ENCODE measurements at places on chromosomes 5 and 9.

GRCh38 chr5:133963493-133964128 is 4.8 kb downstream of the C5orf15 start:
- no peak for DNase-seq

- DNase-seq = no peak
Measured at GRCh38 chr9:4305065-4305985, 5.5 kb upstream of the GLIS3 start.

DNA sequence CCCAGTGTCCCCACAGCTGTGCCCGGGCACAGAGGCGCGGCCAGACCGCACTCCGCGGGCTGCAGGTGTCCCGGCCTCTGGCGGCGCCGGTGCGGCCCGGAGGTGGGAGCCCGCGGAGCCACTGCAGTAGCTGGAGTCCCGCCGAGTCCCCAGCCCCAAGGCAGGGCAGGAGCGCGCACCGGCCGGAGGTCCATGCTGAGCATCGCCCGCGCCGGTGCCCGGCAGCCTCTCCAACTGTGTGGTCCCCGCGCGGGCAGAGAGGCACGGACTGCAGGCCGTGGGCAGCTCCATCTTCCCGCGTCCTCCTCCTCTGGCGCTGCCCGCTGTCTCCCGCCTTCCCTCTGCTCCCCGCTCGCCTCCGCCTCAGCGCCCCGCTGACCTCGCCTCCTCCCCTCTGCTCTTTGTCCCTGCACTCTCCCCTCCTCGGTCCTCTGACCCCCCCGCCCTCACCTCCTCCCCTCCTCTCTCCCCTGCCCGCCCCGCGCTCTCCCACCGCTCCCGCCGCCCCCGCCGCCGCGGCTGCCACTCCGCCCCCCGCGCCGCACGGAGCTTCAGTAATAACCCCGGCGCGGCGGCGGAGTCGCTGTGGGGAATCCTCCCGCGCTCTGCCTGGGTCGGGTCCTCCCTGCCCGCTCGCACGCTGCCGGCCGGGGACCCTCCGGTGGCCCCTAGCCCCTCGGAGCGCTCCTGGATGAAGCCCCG is at the start of gene ADAMTS16:
TSS of gene ADAMTS16 (plus strand) at position 554 of the 702 bp plus-strand sequence. CDS start at position 692, 138 bp downstream.
- DNase-seq = no peak

GRCh38 chr9:123480791-123481190 is 124.8 kb downstream of the CRB2 start:
- no peak for DNase-seq

- no peak for DNase-seq
Measured at GRCh38 chr9:134313470-134313869, 12.8 kb upstream of the RXRA start.

DNA sequence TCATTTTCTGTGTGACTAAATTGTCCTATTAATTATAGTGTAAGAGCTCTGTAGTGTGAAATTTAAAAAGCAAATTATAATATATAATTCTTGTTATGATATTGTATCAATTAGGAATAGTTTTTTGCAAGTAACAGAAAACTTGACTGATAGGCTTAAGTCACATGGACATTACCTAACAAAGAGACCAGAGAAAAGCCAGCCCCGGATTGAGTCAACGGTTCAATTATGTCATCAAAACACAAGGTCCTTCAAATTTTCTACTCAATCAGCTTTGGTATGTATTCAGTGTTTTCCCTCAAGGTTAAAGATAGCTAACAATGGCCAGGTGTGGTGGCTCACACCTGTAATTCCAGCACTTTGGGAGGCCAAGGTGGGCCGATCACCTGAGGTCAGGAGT is 126.7 kb upstream of the PTGER4 start:
- DNase-seq = no peak

GRCh38 chr5:17077440-17078233 is 139.8 kb upstream of the BASP1 start:
- DNase-seq = no peak

- no peak for DNase-seq
Measured at GRCh38 chr5:83540105-83540504, 68.6 kb downstream of the VCAN start.

DNA sequence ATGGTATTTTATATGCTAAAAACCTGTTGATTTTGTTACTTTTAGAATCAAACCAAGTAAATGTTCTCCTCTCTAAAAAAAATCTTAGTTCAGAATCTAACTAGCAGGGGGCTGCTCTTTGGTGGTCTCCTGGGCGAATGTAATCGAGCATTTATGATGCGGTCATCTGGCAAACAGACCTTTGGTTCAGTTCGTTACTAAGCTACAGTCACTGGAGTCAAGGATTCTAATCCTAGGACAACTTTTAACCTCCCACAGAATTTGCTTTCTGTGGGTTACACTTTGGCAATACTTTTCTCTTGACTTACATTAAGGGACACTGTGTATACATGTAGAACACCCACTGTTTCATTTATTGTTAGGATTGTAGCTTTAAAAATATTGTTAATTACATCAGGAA is 26.3 kb upstream of the FREM1 start:
- no peak for DNase-seq

DNA sequence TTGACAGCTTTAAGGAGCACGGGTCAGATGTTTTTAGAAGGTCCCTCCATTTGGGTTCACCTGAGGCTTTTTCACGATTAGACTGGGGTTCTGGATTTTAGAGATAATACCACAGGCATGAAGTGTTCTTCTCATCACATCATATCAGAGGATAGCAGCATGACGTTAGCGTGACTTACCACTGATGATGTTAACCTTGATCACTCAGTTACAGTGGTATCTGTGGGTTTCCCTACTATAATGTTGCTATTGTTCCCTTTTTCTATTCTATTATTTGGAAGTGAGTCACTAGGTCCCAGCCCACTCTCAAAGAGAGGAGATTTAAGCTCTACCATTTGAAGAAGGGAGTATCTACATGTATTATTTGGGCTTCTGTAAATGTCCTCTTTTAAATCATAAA is 300.0 kb downstream of the MAST4 start:
- DNase-seq = no peak

DNA sequence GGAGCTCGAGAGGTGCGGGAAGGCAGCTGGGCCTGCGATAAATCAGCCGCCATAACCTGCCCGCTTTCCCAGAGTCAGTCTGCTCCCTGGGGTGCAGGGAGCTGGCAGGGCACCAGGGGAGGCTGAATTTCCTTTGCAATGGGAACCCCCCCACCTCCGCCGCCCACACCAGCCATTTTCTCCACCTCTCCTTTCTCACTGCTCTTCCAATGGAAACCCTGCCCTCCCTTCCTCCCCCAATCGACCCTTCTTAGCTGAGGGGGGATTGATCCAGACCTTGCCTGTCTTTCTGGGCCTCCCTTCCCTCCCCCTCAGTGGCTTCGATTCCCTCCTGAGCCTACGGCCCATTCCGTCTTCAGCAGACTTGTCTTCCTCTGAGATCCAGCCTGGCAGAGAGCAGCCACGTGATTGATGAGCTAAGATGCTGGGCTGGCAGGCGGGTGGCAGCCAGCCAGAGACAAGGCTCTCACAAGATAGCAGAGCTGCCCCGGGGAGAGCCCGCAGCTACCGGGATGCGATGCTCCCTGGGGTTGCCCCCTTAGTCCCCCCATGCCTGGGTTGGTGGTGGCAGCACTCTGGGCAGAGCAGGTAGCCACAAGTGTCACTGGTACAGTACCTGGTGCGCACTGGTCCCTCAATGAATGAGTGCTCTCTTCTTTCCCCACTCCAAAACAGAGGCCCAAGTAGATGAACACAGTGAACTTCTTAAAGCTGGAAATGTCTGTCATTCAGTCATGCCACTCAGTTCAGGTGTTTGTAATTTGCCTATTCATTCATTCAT is 53.7 kb upstream of the FABP6 start:
- DNase-seq = no peak

- no peak for DNase-seq
Measured at GRCh38 chr5:2241842-2242241, 359.1 kb upstream of the IRX4 start.

- DNase-seq = no peak
Measured at GRCh38 chr5:179122411-179123108, 62.4 kb downstream of the ZNF354C start.

GRCh38 chr5:79840084-79840990 is 150.7 kb downstream of the CMYA5 start:
- DNase-seq = no peak

- no peak for DNase-seq
Measured at GRCh38 chr5:176497852-176498251, 39.4 kb downstream of the RNF44 start.

DNA sequence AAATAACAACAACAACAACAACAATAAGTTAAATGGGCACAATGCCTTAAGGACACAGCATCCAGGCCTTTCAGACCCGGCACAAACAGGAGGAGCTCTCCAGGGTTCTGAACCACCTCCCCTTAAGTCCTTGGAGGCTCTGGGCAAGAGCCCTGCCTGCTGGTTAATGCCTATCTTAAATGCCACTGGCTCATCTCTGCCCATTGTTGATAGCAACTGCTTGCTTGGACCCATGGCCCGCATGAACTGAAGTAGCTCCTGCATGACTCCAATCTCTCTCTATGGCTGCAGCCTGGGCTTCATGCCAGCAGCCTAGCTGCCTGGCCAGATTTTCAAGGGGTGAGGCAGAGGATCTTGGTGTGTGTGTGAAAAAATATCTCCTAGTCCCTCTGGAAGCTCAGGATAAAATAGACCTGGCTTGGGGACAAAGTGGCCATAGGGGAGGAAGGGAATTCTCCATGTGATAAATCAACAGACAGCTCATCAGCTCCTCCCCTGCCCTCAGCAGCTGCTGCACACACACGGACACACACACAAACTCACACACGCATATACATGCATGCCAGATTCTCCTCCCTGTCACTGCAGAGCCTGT is 27.4 kb downstream of the FAM219A start:
- DNase-seq = no peak

DNA sequence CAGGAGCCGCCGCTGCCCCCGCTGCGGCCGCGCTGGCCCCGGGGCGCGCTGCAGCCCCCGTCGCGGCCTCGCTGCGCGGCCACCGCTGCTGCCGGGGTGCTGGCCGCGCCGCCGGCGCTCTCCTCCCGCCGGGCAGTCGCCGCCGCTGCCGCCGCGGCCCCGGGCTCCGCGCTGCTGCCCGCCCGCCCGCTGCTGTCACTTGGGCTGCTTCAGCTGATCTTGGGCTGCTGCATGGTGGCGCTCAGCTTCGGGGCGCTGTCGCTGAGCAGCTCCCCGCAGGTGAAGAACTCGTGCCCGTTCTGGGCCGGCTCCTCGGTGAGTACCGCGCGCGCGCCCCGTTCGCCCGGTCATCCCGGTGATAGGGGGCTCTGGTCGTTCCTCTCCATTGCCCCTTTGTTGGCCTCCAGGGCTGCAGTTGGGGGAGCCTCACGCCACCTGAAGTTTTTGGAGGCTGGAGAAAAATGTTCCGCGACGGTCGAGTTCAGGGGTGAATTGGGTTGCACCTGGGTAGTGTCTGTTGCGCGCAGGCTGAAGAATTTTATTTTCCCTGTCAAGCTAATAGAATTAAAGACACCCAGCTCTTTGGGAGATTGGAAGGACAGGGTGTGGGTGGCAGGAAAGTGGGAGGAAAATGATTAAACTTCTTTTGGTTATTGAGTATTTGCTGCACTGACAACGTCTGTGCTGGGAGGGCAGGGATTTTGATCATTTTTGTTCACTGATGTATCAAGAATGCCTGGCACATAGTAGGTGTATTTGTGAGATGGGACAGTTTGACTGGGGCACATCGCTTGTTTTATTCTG is 596 bp downstream of the ENTREP1 start:
- DNase-seq = no peak
